ENCODE measurements at places on chromosomes 5 and 9.

GRCh38 chr9:127979333-127980059 lies 1.3 kb downstream of the EEIG1 start:
- no peak for DNase-seq

- no peak for DNase-seq
These were observed 11.2 kb downstream of the IRF1 start for GRCh38 chr5:132479111-132479951.

DNA sequence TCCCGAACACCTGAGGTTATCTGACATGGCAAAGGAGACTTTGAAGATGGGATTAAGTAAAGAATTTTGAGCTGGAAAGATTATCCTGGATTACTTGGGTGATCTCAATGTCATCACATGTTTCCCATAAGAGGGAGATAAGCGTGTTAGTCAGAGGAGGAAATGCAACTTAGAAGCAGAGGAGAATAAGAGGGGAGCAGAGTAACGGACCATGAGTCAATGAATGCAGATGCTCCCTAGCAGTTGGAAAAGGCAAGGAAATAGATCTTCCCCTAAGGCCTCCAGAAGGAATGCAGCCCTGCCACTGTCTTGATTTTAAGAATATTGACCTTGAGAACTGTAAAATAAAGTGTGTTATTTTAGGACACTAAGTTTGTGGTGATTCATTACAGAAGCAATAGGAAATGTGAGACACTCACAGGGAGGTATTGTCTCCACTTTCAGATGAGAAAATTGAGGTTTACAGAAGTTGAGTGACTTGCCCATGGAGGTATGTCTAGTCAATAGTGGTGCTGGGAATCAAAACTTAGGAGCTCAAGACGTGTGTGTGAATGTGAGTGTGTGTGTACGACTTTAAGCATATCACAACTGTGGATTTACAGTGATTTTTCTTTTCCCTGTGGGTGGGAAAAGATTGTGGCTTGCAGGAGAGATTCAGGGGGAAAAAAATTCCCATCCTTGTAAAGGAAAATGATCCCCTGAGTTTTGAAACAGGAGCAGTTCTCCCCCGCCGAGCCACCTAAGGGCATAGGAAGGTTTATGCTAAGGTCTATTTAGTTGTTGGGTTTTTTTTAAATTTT lies 125.3 kb downstream of the TRIM32 start:
- no peak for DNase-seq

- DNase-seq = no peak
These were observed 781 bp upstream of the COL23A1 start for GRCh38 chr5:178590924-178591423.

DNA sequence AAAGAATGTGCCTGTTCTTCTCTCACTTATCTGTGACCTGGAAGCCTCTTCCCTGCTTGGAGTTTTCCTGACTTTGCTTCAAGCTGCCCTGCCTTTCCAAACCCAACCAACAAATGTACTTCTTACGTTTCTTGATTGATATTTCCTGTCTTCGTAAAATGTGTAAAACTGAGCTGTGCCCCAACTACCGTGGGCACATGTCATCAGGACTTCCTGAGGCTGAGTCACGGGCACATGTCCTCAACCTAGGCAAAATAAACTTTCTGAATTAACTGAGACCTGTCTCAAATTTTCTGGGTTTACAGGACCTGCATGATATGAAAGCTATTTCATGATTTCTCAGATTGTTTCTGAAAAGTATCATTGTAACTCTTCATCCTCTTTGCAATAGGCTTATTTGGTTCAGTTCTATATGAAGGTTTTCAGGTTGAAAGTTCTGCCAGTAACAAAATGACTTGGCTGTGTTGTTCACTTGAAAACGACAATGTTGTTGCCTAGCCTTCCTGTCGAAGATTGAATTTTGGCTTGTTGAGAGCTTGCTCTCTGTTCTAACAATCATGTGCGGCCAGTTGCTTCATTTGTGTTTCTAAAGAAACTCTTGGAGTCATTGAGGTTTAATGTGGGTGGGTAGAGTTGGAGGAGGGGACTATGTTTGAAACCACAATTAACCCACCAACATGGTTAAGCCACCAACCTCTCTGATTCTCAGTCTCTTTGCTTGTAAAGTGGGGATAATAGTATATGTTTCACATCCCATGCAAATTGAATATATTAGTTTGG lies 145.6 kb downstream of the FBXL7 start:
- no peak for DNase-seq

DNA sequence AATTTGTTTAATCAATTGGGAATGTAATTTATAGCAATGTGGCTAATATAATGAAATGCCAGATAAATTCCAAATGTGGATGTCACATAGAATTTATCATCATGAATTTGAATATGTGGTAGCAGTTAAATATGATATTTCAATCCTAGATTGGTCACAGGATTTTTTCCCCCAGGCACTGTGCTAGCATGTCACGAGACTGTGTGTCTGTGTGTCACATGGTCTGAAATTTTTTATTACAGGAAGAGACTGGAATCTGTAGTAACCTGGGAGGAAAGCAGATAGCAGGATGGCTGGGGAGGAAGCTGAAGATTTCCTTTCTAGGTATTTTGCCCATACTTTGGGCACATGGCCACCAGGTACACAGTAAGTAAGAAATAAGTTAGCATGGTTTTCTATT lies 35.4 kb upstream of the MSH3 start:
- DNase-seq = no peak

DNA sequence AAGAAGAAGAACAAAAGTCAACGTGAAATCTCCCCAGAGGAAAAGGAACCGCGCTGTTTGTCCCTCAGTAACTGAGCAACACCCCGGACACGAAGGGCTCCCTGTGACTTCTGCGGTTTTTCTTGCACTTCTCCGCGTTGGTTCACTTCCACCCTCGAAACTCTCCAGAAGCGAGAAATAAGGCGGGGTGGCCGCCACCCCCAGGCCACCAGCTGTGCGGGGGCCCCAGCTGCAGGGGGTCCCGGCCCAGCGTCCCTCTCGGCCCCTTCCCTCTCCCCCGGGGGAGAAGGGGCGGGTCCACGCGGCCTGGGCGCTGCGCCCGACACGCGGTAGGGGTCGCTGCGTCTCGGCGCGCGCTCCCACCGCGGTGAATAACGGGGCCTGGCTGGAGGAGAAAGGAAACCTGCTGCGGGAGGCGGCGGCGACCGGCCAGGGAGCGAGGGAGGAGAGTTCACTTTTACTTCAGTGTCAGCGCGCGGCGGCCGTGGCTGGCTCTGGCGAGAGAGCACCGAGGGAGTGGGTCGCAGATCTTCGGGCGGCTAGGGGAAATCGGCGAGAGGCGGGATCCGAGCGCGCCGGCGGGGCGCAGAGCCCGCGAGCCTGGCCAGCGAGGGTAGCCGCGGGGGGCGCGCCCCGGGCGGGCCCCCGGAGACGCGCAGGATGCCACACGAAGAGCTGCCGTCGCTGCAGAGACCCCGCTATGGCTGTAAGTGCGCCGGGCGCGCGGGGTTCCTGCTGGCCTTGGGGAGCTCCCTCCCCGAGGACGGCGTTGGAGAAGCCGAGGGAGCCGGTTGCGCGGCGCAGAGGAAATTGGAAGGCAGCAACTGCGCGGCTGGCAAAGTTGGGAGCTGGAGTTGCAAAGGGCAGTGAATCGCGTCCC lies at the start of gene IQGAP2:
TSS of gene IQGAP2 (plus strand) at position 400 of the 880 bp plus-strand sequence. CDS start at position 661, 261 bp downstream.
- no peak for DNase-seq

GRCh38 chr9:84499969-84500582 lies 159.5 kb upstream of the SLC28A3 start:
- no peak for DNase-seq

- DNase-seq = no peak
These were observed 85.3 kb downstream of the TTC39B start for GRCh38 chr9:15221746-15222145.

DNA sequence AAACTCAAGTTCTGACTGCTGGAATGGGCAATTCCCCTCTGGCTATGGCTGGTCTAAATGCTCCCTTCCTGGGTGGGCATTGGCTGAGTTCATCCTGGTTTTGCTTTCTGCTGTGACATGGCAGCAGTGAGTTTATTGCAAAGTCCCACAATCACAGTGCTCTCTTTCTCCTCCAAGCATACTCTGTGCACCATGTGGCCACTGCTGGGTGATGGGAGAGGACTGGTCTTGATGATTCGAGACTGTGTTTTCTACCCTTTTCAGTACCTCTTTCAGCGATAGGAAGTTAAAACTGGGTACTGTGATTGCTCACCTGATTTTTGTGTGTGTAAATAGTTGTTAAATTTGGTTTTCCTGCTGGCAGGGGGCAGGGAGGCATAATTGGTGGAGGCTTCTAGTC lies 49.7 kb downstream of the FER start:
- DNase-seq = no peak

- DNase-seq = no peak
These were observed 190.3 kb downstream of the MELK start for GRCh38 chr9:36762958-36763357.

- DNase-seq = no peak
These were observed 81.1 kb upstream of the RORB start for GRCh38 chr9:74415995-74416394.

DNA sequence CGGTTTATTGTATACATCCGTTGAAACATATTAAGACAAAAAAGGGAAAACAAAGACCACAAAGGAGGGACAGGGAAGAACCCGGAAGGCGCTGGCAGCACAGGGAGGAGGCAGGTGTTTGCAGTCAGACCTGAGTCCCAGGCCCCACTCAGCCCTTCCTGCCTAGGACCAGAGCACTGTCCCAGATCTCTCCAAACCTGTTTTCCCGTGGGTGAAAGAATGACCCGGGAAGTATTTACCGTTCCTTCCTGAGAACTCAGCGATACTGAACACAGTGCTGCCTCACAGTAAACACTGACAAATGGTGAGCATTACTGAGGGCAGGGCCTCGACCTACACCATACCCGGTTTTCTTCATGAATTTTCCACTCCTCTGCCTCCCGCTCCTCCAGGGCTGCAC lies 1.2 kb downstream of the ABO start:
- no peak for DNase-seq

- DNase-seq = no peak
These were observed 44.6 kb upstream of the FOXE1 start for GRCh38 chr9:97808415-97808814.

GRCh38 chr9:2486988-2487387 lies 134.6 kb upstream of the VLDLR start:
- DNase-seq = no peak

GRCh38 chr9:98062161-98062560 lies 5.6 kb downstream of the NANS start:
- DNase-seq = no peak

- no peak for DNase-seq
These were observed 6.0 kb downstream of the PTGS1 start for GRCh38 chr9:122376796-122377195.

- no peak for DNase-seq
These were observed 4.0 kb downstream of the GFI1B start for GRCh38 chr9:132982458-132982857.

DNA sequence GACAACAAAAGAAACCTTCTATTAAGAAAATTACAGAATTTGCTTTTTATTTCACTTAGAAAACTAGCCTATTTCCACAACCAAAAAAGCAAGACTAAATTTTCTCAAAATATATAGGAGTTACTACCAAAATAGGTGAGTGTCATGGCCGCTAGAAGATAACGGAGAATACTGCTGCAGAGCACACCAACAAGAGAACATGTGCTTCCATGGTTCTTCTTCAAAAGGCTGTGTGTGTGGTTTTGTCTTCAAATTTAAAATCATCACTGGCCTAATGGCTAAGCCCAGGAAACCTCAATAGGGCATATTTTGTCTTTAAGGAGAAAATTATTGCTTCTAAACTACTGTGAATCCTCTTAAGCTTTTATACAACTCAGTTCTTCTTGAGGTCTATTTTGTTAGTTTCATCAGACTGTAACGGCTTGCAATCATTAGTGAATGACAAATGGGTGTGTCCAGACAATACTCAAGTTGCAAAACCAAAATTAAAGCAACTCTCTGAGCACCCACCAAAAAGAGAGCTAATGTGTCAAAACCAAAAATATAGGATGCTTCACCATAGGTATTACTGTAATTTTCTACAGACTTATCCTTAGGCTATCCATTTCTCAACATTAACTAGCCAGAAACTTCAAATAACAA lies 3.3 kb downstream of the SETX start:
- DNase-seq = no peak

- DNase-seq = no peak
These were observed 330.6 kb downstream of the ASTN2 start for GRCh38 chr9:117084221-117084620.

- DNase-seq = peak; percentile 36
These were observed 146.2 kb downstream of the GOLPH3 start for GRCh38 chr5:32027717-32028458.

DNA sequence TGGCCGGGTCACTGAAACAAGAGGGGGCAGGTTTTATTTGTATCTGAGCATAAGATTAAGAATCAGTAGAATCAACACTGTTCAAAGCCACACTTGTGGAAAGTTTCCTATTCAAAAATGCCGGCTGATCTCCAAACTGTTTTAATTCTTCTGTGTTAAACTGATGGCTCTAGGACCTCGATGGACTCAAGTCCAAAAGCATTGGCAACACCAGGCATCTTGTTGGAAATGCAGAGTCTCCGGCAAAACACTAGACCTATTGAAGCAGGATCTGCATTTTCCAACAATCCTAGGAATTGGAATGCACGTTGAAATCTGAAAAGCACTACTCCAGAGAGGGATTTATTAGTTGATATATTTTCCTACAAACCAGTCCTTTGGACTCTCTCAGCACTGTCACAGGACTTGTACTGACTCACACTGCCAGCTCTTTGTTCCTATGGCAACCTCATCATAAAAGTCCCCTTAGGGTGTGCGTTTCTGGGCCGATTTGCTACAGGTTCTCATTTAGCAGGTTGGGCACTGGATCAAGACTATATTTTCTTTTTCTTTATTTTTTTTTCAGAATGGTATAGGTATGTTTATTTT lies 48.1 kb upstream of the PCA3 start:
- DNase-seq = no peak

- DNase-seq = no peak
These were observed 7.6 kb upstream of the LCN15 start for GRCh38 chr9:136771907-136772415.

DNA sequence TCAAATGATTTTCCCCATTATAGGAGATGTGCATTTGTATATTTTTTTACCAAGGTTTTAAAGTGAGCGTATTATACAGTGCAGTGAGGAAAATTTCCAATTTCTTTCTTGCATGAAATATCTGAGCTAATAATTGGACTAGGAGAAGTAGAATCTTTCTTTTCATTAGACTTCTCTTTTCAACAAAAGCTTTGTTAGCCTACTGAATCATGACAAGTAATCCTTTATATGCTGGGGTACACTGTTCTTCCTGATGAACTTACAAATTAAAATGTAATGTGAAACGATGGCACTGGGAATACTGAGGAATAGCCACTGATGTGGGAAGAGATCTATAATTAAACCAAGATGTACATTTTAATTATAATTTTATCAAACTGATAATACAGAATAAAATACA lies 829.6 kb downstream of the PTPRD start:
- no peak for DNase-seq

GRCh38 chr5:80958616-80959015 lies 1.5 kb upstream of the RASGRF2 start:
- no peak for DNase-seq

GRCh38 chr5:40401284-40402006 lies 278.3 kb upstream of the PTGER4 start:
- no peak for DNase-seq

DNA sequence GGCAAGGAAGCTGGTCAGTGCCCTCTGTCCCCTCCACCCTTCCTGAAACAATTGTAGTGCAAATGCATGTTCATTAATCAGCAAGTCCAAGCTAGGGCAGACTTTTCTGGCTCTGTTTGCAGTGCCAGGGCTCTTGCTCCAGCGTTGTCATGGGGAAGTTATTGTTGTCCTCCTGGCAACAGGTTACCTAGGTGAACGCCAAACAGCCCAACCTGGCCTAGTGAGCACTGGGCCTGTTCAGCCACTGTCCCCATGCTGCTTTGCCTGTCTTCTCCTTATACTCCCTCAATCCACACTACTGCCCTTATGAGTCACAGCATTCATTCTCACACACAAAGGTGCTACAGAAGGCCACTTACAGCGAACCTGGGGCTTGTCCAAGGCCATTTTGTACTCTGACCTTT lies 34.5 kb upstream of the GLIS3 start:
- no peak for DNase-seq

All from Panc1 (cell line).